Tibial nerve (tissue), 4 donors: ENCODE measurements at places on chromosomes 3 and 15. TPM values are rescaled to one million over a fixed set of nuclear protein-coding genes. Genes with fewer than 3 reads are reported as not detected.

- no peak for DNase-seq
These were observed 166.5 kb downstream of the MINAR1 start for GRCh38 chr15:79598639-79599038.

- DNase-seq, result peak; percentile 93
These were observed 485.2 kb upstream of the PROK2 start for GRCh38 chr3:72270072-72270681.

DNA sequence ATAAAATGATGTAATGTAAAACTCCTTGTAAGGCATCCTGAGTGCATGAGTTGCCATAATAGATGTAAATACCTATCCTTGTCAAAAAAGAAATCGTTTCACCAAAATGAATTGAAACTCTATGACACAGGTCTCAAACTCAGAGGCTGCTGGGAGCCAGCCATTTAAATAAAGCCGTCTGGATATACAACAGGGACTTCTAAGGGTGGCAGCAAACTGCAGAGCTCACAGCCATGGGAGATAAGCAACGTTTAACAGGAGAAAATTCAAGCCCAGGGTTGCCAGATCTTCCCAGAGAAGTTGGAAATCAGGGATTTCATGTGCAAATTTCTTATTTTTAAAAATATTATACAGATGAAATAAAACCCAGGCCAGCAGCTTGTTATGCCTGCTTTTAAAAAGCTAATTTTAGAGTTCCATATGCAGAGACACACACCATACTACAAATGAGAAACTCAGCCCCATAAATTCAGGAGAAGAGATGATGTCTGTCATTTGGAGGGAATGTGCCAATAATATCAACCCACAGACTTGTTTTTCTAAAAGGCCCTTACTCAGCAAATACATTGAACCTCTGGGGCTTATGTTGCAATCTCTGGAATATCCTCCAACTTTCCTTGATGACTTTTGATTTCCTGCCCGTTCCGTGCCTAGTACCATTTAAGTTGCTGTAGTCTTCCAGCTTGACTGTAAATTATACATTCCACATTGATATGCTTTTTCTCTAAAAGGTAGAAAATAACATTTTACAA is 75.6 kb downstream of the AQP9 start:
- no peak for DNase-seq

DNA sequence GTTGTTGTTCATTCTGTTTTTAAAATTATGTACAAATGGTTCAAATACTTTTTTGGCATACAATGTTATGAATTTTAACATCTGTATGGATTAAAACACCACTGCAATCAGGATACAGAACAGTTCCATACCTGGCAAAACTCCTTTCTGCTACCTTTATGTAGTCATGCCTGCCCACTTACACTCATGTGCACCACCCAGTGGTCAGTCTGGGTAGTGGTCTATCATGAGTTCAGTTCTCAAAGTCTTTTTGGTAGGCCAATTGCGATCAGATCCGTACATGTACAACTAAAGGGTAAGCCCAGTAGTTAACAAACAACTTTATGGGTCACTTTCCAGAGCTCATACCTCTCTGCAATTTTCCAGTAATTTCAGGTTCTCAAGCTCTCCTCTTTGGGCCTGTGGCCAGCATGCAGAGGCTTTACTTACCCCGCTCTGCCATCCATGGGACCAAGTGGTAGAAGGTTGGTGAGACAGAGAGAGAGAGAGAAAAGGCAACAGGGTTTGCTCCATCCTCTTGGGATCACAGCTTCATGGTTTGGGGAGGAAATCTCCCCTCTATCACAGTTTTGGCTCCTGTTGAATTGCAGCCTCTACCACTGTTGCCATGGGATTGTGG is 63.9 kb upstream of the FAM98B start:
- DNase-seq, result peak; percentile 83

RBM6 gene
- 147 TPM for total RNA-seq

TMEM266 gene
- total RNA-seq, result not detected
